Stimulated activated CD8-positive, alpha-beta memory T cell treated with anti-CD3 and anti-CD28 coated beads, Interleukin-15, amount 100 ng/mL, for 24 hours (primary cell): ENCODE measurements at places on chromosomes 16 and 17.

DNA sequence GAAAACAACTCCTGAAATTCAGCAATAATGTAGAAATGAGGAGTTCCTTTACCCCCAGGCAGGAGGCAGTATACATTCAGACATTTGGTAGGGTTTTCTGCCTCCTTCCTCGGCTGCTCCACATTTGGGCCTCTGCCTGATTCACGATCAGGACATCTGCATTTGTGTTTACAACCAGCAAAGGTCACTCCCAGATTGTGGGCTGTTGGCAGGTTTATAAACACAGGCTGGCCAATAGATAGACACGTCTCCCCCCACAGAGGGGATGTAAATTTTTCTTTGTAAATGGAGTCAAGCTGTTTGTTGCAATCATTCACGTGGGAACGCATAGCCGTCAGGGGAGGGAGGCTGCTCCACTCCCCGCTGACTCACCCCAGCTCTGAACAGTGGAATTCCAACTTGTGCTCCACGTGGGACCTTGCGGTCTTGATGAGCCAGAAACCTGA, 252.1 kb upstream of the N4BP1 start:
- no peak for DNase-seq

- no peak for DNase-seq
Observed at GRCh38 chr16:83083361-83083760, 456.6 kb downstream of the CDH13 start.

DNA sequence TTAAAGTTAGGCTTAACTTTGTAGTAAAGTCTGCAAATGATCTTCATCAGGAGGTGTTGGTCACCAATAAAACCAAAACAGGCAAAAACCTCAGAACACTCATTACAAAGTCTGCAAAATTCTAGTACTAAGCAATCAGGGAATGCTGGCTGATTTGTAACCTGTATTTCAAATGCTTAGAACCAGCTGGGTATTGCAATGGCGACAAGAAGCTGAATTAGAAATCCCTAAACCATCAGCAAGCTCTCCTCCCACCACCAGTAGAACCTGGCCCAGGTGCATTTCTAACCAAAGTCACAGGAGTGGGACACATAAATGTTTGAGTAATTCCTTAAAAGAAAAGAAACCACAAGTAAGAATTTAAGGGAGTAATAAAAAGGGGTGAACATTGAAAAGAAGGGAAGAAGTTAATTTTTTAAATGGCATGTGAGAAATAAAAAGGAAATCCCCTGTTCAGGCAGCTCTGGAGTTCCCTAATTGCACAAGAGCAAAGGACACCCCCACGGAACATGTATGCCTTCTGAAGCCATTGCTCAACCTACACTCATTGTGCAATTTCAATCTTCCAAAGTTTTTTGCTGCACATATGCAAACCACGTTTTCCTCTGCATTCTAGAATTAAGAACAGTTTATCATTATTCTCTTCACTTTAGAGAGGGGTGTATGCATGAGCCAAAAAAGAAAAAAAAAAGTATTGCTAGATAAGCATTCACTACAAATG, 102.9 kb downstream of the HIC1 start:
- DNase-seq = no peak

GRCh38 chr16:17318238-17318637, 152.5 kb downstream of the XYLT1 start:
- no peak for DNase-seq

GRCh38 chr16:56019274-56019673, 144.1 kb upstream of the CES5A start:
- no peak for DNase-seq

GRCh38 chr17:83147280-83147679, 67.9 kb downstream of the METRNL start:
- DNase-seq = no peak
